H54 (cell line): ENCODE measurements at places on chromosomes 4 and X.

DNA sequence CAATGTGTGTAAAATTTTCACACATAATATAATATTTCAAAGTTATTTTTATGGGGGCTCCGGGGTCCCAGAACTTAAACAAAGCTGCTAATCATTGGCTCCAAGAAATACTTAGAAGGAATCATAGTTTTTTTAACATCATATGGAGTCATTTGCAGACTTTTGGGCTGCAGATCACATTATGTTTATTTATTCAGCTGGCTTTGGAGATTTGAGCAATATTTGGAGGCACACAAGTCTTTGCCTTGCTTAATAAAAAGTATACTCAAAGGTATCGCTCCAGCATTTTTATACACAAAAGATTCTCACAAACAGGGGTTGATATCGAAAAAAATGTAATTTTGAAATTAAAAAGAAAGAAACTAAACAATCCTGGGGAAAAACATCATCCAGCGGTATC, 382.5 kb upstream of the TENM3 start:
- DNase-seq: no peak

DNA sequence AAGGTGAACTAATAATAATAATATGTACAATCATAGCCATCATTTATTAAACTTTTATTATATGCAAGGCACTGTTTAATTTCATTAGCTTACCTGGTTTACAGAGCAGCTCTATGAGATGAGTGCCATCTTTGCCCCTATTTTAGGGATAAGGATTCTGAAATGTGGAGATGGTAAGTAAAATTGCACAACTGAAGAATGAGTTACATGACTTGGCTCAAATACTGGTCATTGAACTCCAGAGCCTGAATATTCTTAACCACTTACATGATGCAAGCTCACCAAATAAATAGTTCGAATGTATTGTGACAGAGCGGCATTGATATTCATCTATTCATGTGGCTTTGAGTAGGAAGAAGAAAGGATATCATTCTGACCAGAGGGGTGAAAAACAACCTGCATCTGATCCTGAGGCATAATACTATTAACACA, 11.7 kb downstream of the ALB start:
- no peak for DNase-seq

- no peak for DNase-seq
Measured at GRCh38 chr4:133474501-133474900, 325.4 kb downstream of the PCDH10 start.

DNA sequence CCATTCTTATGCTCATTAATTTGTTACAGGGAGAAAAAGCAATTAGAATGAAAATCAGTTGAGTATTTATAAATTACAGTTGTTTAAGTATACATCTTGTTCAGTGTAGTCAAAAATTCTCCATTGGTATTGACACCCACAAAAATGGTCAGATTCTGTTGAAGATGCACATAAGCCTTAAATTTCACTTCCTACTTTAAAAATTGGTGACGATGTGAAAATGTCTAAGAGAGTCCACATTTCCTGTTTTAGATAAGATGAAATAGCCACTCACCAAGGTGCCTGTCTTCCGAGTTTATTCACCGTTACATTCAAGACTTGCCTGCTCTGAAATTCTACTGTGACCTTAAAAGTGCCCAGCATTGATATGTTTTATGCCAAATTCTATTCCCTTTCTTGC, 93.6 kb downstream of the GPR143 start:
- no peak for DNase-seq

- DNase-seq: no peak
Measured at GRCh38 chr4:183589461-183590099, 69.4 kb downstream of the RWDD4 start.
